ENCODE measurements at places on chromosomes 16 and 17.

DNA sequence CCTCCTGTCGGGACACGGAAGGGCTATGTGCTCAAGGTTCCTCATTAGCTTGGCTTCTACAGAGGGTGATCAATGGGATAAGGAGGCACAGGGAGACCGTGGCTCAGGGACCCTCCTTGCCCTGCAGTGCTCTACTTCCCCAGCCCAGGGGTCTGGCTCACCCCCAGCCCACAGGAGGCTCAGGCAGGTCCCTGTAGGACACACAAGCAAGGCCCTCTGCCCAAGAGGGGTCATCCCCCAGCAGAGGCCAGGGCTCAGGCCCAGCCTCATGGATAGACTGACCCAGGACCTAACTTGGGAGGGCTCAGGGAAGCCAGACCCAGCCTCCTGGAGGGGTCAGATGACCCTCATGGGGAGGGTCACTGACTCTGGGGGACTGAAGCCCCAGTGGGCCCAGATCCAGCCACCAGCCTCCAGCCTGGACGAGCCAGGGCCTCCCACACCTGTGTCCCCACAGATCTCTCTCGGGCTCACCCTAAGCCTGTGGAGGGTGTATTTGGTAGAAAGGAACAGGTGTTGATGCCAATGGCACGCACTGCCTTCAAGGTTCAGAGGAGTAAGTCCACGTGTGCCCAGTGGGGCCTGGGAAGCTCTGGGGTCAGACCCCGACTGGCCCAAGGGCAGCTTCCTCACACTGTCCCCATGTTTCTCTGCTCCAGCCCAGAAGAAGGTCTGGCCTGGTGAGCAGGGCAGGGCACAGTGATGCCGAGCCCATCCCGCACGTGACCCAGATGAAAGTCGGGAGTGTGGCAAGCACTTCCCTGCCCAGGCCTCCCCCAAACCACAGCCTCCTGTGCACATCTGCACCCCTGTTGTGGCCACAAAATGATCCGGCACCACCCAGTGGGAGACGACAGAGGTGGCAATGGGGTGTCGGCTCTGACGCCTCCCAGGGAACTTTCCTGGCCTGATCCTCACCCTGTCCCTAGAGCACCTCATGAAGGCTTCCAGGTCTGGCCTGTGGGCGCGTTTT is 10.9 kb upstream of the KRTAP17-1 start:
- no peak for DNase-seq

DNA sequence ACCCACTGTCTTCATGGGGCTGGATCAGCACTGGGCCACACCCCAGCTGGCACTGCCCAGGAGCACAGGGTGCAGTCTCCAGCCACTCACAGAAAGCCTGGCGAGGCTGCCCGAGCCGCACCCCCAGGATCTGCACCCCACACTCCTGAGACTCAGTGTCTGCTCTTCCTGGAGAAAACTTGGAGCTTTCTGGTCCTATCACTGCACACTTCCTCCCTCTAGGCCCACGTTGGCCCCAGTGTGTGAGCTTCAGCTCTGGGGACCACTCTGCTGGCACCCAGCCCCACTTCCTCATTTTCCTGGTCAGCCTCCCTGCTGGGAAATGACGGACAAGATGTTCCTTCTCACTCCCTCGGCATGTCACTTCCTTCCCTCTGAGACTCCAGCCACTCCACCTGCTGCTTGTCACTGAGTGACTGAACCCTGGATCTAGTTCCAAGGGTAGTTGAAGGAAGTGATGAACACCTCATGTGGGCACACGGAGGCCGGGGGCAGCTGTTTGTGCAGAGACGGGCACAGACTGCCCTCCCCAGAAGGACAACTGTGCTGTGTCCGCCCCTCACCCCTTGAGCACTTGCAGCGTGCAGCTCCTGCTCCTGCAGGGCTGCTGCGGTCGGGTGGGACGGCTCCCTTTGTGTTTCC is 29.0 kb downstream of the ZC3H18 start:
- no peak for DNase-seq

DNA sequence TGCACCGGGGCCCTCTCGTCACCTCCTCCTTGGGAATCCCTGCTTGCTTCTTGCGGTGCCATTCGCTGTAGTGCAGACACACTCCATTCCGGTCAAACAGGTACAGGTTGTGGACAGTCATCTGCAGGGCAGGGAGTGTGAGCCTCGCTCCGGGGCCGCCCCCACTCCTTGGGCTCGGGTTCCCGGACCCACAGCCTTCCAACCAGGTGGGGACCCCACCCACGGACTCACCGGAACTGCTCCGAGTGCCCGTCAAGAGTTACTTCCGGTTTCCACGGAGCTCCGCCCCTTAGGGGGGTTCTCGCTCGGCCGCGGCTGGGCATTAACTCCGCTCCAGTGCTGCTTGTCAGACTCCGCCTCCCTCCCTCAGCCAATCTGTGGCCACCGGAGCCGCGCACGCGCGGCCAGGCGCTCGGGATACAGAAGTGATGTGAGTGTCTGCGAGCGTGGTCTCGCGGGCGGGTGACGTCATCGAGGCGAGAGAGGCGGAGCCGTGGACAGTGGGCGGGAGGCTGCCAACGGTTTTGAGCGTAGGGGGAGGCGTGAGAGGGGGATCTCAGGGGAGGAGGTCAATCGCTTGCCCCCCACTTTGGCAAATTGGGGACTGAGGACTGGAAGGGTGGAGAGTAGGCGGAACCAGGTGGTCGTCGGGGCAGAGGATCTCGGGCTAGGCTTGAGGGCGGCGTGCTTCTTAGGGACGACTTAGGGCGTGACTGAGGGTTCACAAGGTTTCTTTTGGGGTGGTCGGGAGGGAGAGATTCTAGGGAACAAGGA is at the start of the genes CNTROB and TRAPPC1:
CNTROB (plus strand) TSS at position 498 of the 774 bp plus-strand sequence. CDS start 874 bp downstream, outside the sequence.
TRAPPC1 (minus strand) TSS at position 238 of the 774 bp plus-strand sequence; CDS start at position 121, 117 bp downstream.
- DNase-seq = peak; percentile 98

DNA sequence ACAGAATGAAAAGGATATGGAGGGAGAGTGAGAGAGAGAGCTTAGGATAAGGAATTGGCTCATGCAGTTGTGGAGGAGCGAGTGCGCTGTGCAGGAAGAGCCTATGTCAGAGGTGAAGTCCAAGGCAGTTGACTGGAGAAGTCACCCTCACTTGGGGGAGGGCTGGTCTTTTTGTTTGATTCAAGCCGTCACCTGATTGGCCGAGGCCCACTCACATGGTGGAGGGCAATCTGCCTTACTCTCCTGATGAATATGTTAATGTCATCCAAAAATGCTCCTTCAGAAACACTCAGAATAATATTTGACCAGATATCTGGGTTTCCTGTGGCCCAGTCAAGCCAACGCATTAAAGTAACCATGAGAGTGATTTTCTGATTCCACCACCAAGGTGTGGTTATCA is 131.7 kb downstream of the KATNIP start:
- no peak for DNase-seq

GRCh38 chr17:68613739-68614298 is 12.7 kb upstream of the FAM20A start:
- no peak for DNase-seq

DNA sequence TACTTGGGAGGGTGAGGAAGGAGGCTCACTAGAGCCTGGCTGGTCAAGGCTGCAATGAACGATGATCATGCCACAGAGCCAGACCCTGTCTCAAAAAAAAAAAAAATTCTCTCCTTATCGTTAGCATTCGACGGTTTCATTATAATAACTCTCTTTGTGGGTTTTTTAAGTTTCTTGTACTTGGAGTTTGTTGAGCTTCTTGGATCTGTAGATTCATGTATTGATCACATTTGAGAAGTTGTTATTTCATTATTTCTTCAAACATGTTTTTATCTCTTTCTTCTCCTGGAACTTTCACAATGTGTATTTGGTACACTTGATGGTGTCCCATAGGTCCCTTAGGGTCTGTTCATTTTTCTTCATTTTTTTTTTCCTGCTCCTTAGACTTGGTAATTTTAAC is 16.8 kb upstream of the ABCA3 start:
- no peak for DNase-seq

- DNase-seq = no peak
These were observed 458 bp downstream of the GFOD2 start for GRCh38 chr16:67718668-67719047.

DNA sequence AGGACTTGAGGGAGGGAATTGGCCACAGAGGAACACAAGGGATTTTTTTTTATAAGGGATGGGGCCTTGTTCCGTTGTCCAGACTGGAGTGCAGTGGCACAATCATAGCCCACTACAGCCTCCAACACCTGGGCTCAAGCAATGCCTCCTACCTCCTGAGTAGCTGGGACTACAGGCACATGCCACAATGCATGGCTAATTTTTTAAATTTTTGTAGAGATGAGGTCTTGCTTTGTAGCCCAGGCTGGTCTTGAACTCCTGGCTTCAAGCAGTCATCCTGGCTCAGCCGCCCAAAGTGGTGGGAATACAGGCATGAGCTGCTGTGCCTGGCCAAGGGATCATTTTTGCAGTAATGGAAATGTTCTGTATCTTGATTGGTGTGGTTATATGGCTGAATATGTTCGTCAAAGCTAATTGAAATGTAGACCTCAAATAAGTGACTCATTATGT is 56.9 kb downstream of the VMP1 start:
- no peak for DNase-seq

DNA sequence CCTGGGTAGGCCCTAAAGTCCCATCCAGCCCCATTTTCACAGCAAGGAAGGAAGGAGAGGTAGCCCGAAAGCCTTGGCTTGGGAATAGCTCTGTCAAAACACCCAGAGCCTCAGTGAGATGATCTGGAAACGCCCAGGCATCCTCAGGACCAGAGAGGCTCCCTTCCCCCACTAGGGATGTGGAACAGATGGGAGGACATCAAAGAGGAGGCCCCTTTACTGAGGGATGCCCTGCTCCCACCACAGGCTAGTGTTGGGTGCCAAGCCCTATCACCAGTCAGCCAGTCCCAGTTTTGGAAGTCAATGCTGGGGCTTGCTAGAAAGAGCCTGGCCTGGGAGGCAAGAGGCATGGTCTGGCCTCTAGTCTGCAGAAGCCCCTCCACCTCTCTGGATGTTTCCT is 4.7 kb downstream of the TPPP3 start:
- no peak for DNase-seq

DNA sequence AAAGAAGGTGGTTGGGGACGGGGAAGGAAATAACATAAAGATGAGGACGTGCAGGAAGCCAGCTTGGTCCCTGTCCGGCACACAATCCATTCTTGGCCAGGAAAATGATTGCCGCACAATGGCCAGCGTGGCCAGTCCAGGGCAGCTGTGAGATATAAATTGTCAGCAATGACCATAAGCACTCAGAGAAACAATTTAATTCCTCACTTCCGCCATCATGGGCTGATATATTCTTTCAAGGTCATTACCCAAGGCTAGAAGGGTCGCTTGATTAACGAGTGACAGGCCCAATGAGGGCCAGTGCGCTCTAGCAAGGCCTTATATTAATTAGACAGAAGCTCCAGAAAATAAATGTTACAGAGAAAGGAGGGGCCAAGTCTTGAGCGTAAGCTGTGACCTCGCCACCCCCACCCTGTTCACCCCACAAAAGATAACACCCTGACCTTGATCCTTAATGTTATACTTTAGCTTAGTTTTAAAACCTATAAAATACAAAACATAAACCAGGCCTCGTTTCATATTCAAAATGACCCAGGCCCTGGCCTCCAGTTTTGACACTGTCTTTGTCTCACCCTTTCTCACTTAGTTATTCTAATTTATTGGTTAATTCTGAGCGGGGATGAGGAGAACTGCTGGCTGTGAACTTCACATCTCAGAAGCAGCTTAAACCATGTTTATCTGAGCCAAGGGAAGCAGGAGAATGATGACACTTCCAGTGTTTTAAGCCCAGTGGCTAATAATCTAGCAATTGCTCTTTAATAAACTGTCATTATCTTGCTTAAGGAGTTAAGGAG is 478.3 kb upstream of the ZFHX3 start:
- no peak for DNase-seq

- DNase-seq = no peak
These were observed 835 bp downstream of the NME4 start for GRCh38 chr16:397736-398332.

DNA sequence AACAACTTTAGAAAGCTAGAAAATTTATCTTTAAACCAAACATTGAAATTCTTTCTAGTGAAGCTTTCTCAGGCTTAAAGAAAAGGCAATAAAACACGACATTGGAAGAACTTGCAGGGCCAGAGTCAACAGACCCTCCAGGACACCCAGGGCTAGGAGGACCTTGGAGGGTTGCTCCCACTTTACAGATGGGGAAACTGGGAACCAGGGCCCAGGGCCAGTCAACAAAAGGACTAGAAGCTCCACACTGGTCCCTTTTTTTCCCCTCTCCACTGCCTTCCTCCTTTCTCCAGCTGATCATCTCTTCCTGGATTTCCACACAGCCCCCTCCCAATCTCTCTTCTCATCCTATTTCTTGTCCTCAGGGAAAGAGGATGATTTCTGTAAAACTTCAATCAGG is 307.7 kb upstream of the CDH5 start:
- no peak for DNase-seq

- DNase-seq = no peak
These were observed 81.8 kb downstream of the VAT1L start for GRCh38 chr16:77869997-77870813.

DNA sequence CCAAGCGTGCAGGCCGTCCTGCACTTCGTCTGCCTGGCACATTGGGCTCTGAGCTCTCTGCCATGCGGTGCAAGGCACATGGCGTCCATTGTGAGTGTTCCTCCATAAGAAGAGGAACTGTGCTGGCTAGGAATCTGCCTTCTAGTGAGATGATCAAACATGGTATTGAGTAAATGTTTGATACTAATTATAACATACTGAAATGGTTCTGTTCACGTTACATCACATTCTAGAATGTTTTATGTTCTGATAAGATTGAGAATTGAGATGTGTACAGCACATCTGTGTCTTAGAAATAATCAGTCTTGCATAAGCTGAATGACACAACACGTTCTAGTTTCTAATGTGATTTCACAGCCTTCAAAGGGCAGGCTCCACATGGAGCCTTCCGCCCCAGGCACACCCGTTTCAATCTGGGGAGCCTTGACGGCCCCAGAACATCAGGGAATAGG is 42.9 kb downstream of the USP10 start:
- DNase-seq = no peak

DNA sequence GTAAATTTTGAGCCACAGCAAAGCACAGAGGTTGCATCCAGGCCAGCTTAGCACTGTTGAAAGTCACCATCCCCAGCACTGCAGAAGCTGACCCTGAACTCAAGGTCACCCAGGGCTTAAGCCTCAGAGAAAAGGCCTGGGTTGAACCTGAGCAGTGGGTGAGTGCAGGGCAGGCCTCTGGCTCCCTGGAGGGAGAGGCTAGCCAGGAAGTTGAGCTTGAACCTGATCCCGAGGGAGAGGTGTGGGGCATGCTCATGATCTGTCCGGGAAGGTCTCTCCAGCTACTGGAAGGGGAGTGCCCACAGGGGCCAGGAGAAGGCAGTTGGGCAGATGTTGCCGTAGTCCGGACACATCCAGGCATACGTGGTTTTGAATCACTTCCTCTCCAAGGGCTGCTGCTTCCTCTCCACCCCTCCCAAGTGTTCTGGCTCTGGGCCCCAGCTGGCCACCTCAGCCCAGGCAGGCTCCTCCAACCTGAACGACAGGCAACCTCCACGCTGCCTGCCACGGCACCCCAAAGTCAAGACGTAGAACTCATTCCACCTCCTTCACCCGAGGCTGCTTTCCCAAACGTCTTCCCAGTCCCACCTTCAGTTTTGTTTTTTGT is 18.4 kb downstream of the CARHSP1 start:
- no peak for DNase-seq

- DNase-seq = no peak
These were observed 430 bp downstream of the TSEN54 start for GRCh38 chr17:75516619-75517296.

All from cerebellar nuclear complex (tissue), 1 donor.